ENCODE measurements at places on chromosomes 6 and 20. TPM values are rescaled to one million over a fixed set of nuclear protein-coding genes. Genes with fewer than 3 reads are reported as not detected.

ZNF133 gene
- total RNA-seq, result 24.8 TPM

DEFB119 gene
- not detected for total RNA-seq

GRCh38 chr20:33811776-33812151 lies 616 bp downstream of the CHMP4B start:
- peak; percentile 31 for DNase-seq
- H3K36me3 ChIP-seq, result no peaks in the 10 kb centered on the region
- H3K27me3 ChIP-seq, result no peaks in the 10 kb centered on the region
- peak overlapping the region; percentile 94 for H3K4me3 ChIP-seq

DNA sequence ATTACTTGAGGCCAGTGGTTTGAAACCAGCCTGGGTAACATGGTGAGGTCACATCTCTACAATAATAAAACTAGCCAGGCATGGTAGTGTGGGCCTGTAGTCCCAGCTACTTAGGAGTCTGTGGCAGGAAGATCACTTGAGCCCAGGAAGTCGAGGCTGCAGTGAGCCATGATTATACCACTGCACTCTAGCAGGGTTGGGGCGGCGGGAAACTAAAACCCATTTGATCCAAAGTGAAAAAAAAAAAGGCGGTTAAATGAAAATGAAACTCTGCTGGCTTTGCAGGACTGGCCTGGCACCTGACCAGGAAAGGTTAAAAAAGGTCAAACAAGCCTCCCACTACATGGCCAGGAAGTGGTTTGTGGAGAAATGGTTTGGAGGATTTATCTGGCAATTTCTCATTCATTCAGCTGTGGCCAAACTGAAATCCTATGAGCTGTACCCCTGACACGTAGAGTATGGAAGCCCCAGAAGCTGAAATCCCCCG lies 36.6 kb downstream of the MTRES1 start:
- no peaks in the 10 kb centered on the region for H3K27me3 ChIP-seq
- H3K4me1 ChIP-seq, result no peaks in the 10 kb centered on the region
- no peak overlapping the region for H3K4me3 ChIP-seq
- DNase-seq, result no peak
- H3K36me3 ChIP-seq, result no peaks in the 10 kb centered on the region
- no peak overlapping the region for H3K27ac ChIP-seq

- peaks cover 31% of the 10 kb centered on the region for H3K27me3 ChIP-seq
- H3K4me1 ChIP-seq, result peaks cover 9% of the 10 kb centered on the region
- H3K36me3 ChIP-seq, result no peaks in the 10 kb centered on the region
- DNase-seq, result no peak
Measured at GRCh38 chr6:108777536-108777935, 70.7 kb upstream of the ARMC2 start.

Data from neural progenitor cell (in vitro differentiated cells).